H1 (cell line): ENCODE measurements at places on chromosomes 12 and 14.
A peak's percentile ranks its signal among the peaks of the same experiment; 100 is the strongest.

GRCh38 chr12:52423035-52423434 is 11.1 kb downstream of the KRT75 start:
- no peak for DNase-seq

DNA sequence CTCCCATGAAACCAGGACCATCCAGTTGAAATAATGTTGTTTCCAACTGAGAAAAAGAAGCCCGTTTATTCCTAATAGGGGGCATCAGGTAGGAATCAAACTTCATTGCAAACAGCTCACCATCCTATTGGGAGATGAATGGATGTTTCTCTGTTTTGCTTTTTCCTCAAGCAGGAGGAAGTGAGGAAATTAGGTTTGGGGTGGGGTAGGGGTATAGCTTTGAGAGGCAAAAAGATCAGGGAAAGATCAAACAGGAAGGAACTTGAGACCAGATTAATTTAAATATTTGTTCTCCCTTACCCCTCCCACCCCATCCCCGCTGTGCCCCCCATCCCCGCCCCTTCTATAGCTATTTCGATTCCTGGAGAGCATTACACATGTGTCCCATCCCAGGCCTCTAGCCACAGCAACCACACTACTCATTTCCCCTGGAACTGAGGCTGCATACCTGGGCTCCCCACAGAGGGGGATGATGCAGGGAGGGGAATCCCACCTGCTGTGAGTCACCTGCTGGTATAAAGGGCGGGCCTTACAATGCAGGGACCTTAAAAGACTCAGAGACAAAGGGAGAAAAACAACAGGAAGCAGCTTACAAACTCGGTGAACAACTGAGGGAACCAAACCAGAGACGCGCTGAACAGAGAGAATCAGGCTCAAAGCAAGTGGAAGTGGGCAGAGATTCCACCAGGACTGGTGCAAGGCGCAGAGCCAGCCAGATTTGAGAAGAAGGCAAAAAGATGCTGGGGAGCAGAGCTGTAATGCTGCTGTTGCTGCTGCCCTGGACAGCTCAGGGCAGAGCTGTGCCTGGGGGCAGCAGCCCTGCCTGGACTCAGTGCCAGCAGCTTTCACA is at the start of gene IL23A:
Gene IL23A, plus strand, starts transcription at position 577 of the 850 bp plus-strand sequence. Its CDS starts 161 bp downstream, at position 738.
- DNase-seq, result peak; percentile 74

- DNase-seq, result no peak
Measured at GRCh38 chr12:61869796-61870195, 390.4 kb upstream of the USP15 start.

- no peak for DNase-seq
Measured at GRCh38 chr12:71639341-71639760, 24.3 kb downstream of the ZFC3H1 start.

DNA sequence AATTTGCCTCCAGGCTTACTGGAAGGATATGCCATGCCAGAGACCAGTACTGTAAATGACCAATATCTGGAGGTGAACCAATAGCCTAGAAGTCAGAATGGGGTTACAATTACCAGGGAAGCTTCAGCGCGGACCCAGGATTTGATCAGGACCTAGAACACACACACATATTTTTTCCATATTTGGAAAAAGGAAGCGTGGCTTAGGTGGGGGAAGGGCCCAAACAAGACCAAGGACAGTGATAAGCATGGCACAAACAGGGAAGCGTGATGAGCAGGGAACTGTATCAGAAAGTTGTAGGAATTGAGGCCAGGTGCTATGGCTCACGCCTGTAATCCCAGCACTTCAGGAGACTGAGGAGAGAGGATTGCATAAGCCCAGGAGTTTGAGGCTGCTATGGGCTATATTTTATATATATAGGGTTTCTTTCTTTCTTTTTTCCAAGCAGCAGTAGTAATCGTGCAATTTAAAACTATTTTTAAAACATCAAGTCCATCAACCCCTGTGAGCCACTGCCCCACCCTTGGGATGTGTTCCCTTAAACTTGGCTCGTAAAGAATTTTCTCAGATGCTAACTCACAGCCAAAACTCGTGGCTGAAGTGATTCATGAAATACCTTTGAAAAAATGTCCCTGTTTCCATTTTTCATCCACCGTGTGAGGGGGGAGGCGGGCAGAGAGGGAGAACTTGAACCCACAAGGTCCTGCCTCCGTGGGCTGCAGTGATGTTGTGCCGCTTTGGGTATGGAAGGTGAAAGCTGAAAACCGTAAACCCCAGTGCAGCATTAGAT is 16.7 kb downstream of the HRK start:
- DNase-seq, result no peak

- no peak for DNase-seq
Measured at GRCh38 chr14:79702197-79702596, 509.1 kb downstream of the DIO2 start.

DNA sequence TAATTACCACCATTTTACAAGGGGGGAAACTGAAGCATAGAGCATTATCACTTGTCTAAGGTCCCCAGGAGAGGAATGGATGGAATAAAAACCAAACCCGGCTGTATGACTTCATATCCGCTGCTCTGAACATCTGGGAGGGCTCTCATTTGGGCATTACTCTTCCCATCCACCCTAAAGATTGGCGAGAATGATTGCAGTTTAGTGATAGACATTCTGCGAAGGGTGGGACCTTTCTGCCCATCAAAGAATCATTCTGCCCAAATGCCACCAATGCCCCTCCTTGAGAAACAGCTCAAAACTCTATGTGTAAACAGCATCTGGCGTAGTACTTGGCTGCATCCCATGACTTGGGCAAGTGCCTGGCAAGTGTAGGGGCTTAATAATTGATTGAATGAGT is 11.6 kb downstream of the CHST11 start:
- DNase-seq, result no peak

GRCh38 chr14:25943329-25943728 is 654.5 kb downstream of the NOVA1 start:
- no peak for DNase-seq

DNA sequence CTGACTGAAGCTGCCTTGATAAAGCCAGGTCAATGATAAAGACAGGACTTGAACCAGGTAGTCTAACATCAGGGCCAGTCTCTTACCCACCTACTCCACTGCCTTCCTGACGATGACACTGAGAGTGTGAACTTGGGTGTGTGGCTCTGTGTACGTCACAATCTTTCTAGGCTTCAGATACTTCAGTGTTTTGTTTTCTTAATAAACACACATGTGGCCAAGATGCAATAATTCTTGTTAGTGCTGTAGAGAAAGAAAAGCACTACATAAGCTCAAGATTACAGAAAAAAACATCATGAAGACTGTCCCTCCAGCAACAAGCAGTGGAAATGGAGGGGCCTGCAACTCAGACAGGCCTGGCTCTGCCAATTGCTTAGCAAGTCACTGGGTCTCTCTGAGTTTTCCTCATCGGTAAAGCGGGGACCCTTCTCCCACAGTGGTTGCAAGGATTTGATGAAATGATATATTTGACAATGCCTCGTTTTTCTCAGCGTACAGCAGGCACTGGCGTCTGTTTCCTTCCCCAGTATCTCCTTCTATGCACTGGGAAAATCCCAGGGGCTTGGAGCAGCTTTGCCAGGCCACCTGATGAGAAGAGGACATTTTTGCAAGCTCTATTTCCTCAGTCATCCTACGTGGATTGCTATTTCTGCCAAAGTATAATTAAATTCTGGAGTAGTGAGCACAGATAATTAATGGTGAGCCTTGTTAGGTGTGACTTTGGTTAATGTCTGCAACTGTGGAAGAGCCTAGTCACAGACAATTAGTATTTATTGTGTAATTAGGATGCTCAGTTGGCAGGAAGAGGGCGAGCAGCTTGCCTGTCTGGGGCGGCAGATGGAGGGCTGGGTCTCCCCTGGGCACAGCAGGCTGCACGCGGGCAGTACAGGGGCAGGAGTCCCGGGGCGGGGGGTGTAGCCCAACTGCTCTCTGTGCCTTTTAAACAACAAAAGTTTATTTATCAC is 55.8 kb upstream of the CHGA start:
- no peak for DNase-seq

- no peak for DNase-seq
Measured at GRCh38 chr14:92628636-92629035, 115.1 kb downstream of the RIN3 start.

DNA sequence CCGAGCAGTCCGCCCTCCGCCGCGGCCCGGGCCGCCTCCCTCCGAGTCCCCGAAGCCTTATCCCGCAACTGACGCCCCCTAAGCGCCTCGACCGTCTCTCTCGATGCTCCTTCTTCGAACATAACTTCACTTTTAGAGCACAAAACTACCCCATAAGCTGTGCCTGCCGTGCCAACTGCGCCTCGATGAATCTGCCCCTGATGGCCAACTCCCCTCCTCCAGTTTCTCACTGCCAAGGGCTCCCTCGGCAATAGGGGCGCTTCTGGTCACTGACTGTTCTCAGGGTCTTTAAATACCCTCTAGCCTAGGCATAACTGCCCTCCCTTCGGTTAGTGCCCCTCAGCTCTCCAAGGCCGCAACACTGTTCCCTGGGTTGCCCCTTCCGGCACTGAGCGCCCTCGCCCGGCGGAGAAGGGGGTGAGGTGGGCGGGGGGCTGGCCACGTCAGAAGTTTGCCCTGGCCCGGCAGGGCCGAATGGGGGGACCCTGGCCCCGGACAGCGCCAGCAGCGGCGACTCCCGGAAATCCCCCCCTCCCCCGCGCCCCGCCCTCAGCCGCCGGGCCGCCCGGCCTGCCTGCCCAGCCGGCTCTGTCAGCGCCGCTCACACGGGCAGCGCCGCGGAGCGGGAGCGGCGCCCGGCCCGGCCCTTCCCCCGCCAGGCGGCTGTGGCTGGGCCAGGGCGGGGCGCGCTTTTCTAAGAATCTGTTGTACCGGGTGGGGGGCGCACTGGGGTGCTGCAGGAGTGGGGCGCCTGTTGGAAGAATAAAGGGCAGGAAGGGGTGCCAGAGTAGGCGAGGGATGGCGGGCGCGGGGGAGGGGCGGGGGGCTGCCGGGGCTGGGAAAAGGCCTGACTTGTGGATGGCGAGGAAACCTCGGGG is 10.6 kb downstream of the RARG start:
- DNase-seq, result peak; percentile 90

- DNase-seq, result no peak
Measured at GRCh38 chr14:49942090-49942489, 49.2 kb downstream of the ARF6 start.

- DNase-seq, result no peak
Measured at GRCh38 chr12:96774496-96775256, 132.4 kb upstream of the NEDD1 start.

DNA sequence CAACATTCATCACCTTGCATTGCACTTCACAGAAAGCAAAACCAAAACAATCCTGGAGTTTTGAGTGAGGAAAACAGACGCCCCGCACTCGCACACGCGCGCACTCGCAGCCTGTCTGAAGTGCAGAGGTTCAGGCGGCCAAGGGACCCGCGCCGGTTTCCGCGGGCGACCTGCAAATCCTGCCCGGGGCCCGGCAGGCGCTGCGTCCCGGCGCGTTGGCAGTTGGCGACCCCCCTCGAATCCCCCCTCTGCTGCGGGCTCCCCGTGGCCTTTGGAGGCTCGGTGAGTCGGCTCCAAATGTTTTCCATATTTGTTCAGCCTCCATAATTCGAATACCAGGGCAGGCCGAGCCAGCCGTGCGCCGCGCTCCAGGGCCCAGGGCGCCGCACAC is at the start of gene SSPN:
Gene SSPN, plus strand, starts transcription at position 324 of the 391 bp plus-strand sequence. CDS start 100 bp downstream, outside the sequence.
- DNase-seq, result peak; percentile 63

GRCh38 chr12:20272161-20272560 is 96.2 kb upstream of the PDE3A start:
- no peak for DNase-seq

DNA sequence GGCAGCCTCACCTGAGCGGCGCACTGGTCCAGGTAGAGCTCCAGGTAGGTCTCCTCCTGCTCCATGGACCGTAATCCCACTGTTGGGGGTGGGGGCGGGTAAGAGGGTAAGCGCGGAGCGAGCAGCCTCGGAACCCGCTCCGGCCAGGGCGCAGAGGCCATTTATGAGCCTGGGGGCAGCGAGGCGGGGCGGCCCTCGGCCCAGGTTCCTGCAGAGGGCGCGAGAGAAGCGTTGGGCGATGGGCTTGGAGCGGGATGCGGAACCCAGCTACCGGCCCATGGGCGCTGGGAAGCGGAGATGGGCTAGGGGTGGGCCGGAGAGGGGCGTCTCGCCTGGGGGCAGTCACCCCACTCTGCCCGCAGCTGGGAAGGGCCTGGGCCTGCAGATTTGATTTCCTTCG is at the start of gene TBPL2:
Gene TBPL2, minus strand, starts transcription at position 232 of the 400 bp plus-strand sequence. Its CDS starts 167 bp downstream, at position 65.
- DNase-seq, result peak; percentile 62

GRCh38 chr14:69101331-69101826 is 51.5 kb downstream of the DCAF5 start:
- no peak for DNase-seq

DNA sequence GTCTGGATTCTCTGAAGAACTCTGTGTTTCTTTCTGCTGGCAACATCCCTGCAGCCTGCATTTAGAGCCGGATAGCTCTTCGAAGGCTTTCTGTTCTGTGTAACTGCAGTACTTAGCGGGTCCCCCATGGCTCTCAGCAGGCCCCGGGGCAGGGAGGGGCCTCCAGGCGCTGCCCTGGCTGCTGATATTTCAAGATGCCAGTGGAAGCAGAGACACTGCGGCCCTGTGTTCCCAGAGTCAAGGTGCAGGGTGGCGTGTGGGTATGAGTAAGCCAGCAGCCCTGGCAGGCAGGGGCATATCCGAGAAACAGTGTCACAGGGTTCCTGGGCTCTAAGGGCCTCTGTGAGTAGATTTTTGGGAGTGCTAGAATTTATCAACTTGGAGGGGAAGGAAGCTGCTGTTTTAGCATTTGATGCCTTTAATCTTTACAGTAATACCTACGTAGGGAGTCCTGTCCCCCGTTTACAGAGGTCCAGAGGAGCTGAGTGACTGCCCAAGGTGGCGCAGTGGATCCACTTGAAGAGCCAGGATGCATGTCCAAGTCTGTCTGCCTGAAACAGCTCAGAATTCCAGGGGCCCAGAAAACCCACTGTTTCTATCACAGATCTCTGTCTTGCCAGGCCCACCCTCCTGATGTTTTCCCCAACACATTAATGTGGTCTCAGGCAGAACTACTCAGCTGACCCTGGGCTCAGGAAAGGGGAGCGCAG is 16.2 kb downstream of the ESRRB start:
- DNase-seq, result no peak
